ENCODE measurements at places on chromosomes 3 and 15.

GRCh38 chr3:10319804-10320203 lies 1.1 kb downstream of the SEC13 start:
- DNase-seq: peak; percentile 37

- peak; percentile 49 for DNase-seq
Measured at GRCh38 chr15:95087253-95087609, 855.9 kb downstream of the MCTP2 start.

- no peak for DNase-seq
Measured at GRCh38 chr15:100101426-100102089, 240.2 kb downstream of the ADAMTS17 start.

- peak; percentile 40 for DNase-seq
Measured at GRCh38 chr3:63228677-63229076, 49.4 kb upstream of the SYNPR start.

DNA sequence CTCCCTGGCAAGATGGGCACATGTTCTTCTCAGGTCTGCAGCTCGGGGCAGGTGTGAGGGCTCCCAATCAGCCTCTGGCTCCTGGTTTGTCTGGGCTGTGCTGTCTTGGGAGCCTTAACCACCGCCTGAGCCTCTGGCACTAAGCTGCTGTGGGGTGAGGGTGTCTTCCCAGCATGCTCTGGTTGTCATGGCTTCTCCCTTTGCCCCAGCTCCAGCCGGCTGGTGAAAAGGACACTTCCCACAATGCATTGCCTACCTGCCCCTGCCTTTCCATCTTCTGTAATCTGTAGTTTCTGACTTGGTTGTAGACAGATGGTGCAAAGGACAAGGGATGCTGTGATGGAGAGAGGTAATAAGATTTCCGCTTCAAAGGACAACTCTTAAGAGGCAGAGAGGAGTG lies 295.3 kb downstream of the TLE3 start:
- DNase-seq: no peak

- DNase-seq: no peak
Measured at GRCh38 chr3:15541371-15541770, 19.9 kb upstream of the COLQ start.

Data from amniotic epithelial cell (primary cell).